ENCODE measurements at places on chromosomes 13 and 19. TPM values are rescaled to one million over a fixed set of nuclear protein-coding genes. Genes with fewer than 3 reads are reported as not detected.

GRCh38 chr13:109126891-109127641 lies 497.7 kb downstream of the MYO16 start:
- DNase-seq: no peak

Gene ADAMTS10
- not detected for total RNA-seq

Gene CGB5
- total RNA-seq: not detected

Gene LRG1
- 0.14 TPM for total RNA-seq

DNA sequence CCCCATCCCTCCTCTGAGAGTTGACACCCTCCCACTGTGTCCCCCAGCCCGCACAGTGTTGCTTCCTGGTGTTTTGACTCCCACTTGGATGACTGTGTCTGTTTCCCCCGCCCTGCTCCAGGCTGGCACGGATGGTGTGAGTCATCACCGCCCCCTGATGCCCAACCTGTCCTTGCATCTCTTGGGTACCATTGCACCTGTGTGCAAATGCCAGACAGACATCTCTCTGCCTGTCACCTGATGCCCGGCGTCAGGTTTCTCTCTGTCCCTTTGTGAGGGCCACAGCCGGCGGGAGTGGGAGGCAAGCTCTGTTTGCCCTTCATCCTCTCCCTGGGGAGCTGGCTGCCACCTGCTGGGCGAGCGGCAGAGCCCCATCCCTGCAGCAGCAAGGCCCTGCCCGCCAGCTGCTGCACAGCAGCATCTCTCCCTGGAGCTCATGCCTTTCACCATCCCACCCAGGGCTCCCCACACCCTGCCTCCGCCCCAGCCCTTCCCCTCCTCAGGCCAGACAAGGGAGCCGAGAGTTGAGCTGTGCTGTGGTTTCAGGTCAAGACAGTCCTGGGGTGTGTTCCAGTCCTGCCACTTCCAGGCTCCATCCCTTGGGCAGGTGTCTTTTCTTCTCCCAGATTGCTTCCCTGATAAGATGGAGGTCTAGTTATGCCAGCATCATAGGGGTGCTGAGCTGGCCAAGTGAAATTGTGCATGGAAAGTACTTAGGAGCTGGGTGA lies 29.7 kb downstream of the NKPD1 start:
- peak; percentile 91 for DNase-seq

DNA sequence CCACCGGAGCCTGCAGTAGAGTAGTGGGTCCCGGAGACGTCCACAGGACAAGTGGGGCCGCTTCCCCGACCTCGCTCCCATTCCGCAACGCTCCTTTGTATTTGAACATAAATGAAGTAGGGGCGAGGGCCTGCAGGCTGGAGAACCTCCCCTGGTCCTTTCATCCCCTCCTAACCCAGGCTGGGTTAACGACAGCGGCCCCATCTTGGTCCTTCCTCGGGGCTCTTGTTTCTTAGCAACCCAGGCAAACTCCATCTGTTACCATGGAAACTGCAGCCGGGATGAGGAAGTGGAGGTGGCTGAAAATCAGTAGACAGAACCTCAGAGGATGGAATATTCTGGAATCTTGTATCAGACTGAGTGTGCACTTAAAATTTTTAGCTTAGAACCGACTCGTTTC lies 132.6 kb upstream of the USP29 start:
- DNase-seq: no peak

DNA sequence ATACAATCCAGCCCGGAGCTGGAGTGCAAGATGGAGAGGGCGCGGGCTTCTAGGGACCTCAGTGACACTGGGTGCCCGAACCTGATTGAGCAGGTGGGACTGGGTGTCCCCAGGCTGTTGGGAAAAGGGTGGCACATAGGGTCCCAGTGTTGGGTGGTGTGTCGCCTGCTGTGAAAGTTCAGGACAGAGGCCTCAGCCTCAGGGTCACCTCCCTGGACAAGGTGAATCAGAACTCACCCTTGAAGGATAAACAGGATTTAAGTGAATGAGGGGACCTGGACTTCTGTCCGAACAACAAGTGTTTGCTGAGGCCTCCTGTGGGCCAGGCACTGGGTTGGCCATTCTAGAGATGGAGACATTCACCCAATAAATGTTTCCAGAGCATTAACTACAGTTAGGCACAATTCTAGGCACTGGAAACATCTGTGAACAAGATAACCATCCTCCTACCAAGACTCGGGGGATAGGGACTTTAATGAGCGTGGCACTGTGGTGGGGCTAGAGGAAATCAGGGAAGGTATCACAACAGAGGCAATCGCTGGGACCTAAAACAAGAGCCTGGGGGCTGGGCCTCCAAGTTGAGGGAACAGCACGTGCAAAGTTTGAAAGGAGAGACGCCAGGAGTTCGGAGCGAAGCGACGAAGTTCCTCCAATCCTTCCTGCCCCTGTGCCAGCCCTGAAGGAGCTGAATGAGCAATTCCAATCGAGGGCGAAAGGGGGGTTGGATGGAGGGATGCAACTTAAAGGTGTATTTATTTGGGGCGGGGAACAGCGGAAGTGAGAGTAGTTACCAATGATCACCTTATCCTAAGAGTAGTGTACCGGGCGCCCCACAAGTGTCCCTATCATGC lies 921 bp upstream of the POLD1 start:
- DNase-seq: no peak

GRCh38 chr13:47133011-47133445 lies 236.2 kb upstream of the HTR2A start:
- no peak for DNase-seq

Gene ZNF234
- 3.0 TPM for total RNA-seq

GRCh38 chr19:294341-294945 lies 3.2 kb upstream of the PLPP2 start:
- DNase-seq: no peak

Gene RGCC
- 69.3 TPM for total RNA-seq

GRCh38 chr13:35855531-35856019 lies 275.6 kb downstream of the DCLK1 start:
- no peak for DNase-seq

- DNase-seq: no peak
These were observed 295.4 kb upstream of the MAB21L1 start for GRCh38 chr13:35771898-35772297.

- DNase-seq: no peak
These were observed 136.2 kb downstream of the TEX29 start for GRCh38 chr13:111456452-111457230.

DNA sequence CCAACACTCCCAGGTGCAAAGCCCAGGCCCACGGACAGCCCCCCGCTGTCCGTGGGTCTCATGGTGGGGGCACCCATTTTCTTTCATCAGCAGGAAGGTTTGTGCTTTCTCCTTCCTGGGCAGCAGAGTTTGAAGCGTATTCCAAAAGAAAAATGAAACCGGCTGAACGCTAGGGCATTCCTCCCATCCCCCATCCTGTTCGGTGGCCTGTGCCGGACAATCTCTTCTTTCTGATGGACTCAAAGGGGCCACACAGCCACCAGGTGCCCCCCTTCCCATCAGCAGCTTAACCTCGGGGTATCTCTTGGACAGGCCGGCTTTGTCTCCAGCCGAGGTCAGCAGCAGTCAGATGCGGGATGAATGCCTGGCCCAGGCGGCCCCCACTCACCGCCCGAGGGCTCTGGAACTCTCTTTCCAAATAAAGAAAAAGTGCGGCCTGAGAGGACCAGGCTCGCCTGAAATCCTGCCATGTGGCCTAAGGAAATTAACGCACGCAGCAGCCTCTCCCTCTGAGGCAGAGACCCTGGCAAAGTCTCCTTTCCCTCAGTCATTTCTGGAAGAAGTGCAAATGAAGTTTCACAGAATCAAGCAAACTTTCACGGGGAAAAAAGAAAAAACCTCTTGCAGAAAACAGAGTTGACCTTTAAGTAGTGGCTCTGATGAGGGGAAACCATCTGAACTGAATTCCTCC lies 67.8 kb downstream of the RASA3 start:
- no peak for DNase-seq

GRCh38 chr19:38833092-38833425 lies 1.5 kb upstream of the ECH1 start:
- peak; percentile 38 for DNase-seq

GRCh38 chr13:97944396-97945029 lies 9.0 kb upstream of the IPO5 start:
- no peak for DNase-seq

Gene MEIOSIN
- total RNA-seq: not detected

GRCh38 chr13:30504081-30504480 lies 38.3 kb upstream of the HMGB1 start:
- DNase-seq: no peak

- DNase-seq: no peak
These were observed 492.0 kb downstream of the FGF9 start for GRCh38 chr13:22162889-22163288.

Gene CACNG8
- total RNA-seq: not detected

GRCh38 chr19:16435238-16435917 lies 36.4 kb downstream of the EPS15L1 start:
- DNase-seq: no peak

Gene CNN1
- total RNA-seq: not detected

- DNase-seq: no peak
These were observed 1.3 kb downstream of the ZNF749 start for GRCh38 chr19:57436417-57436816.

DNA sequence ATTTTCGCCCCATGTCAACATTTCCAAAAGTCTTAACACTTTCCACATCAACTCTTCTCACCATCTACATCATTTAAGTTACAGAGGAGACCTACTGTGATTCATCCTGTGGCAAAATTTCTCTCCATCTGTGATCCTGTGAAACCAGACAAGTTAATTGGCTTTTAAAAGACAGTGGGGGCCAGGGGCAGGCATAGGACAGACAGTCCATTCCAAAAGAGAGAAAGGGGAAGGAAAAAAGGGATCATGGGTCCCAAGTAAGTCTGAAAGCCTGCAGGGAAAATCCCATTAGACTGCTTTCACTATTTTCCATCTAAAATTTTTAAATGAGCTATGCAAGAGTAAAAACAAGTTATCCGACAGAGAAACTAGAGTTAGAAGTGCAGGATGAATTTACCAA lies 121.0 kb downstream of the MRPL57 start:
- DNase-seq: peak; percentile 60

Gene PSG3
- not detected for total RNA-seq

DNA sequence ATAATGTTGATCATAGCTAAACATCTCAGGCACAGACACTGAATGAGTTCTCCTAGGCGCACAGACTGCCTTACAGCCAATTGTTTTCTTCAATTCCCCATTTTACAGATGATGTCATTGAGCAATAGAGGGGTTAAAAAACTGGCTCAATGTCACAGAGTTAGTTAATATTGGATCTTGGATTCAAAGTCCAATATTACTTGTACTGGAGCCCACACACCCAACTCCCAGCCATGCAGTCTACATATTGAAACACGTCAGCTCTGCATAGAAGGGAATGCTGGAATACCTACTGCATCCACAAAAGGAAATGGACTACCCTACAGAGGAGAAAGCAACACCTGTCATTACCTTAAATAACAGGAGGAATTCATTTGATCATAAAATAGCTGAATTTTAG lies 76.1 kb upstream of the SLC15A1 start:
- DNase-seq: no peak

Gene KCNJ14
- 0.69 TPM for total RNA-seq

DNA sequence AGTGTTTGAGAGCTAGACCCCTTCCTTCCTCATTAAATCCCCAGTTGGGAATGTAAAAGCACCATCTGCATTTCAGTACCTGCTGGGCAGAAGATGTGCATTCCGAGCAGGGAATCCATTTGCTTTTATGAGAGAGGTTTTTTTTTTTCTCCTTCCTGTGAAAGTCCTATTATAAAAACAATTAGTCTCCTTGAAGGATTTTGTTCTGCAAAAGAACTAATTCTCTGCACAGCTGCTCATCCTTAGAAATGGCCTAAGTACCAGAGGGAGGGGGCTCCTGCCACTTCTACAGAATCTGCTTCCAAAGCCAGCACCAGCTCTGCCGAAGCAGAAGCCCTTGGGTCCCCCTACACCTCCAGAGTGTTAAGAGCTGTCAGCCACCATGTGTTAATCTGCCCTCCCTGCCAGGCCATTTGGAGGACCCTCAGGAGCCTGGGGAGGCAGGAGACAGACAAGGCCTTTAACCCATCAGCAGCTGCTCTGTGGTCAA lies 36.4 kb upstream of the SERPINE3 start:
- no peak for DNase-seq

Gene ZNF253
- 6.5 TPM for total RNA-seq

Gene ZNF534
- total RNA-seq: not detected

Gene CABP5
- total RNA-seq: not detected

GRCh38 chr13:102400675-102401145 lies 1.1 kb downstream of the FGF14 start:
- no peak for DNase-seq

GRCh38 chr13:73065665-73066340 lies 7.0 kb downstream of the KLF5 start:
- no peak for DNase-seq

DNA sequence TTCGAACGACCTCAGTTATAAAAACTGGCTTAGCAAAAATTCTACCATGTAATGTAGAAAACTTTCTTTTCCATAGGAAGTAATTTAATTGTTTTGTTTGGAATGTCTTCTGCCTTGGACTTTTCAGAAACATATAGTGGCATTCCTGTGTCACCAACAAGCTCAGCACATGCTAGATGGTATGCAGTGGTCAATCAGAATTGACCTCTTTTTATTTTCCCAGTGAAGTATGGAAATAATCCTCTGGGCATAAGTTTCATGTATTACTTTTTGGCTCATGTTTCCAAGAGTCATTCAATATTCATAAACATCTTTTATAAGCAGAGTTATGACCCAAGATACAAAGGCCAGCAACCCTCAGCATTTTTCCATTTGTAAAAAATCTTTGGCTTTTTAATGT lies 33.6 kb downstream of the NALCN start:
- no peak for DNase-seq

DNA sequence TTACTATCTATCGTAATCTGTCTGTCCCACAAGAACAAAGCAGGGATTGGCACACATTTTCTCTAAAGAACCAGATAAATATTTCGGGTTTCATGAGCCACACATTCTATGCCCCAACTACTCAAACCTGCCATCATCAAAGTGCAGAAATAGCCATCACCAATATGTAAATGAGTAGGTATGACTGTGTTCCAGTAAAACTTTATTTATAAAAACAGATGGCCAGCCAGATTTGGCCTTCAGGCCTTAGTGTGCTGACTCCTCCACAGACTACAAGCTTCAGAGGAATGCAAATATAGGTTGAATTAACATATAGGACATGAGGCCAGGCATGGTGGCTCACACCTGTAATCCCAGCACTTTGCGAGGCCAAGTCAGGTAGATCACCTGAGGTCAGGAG lies 8.9 kb upstream of the DNMT1 start:
- no peak for DNase-seq

Gene PGLYRP1
- total RNA-seq: not detected

GRCh38 chr13:73059460-73060250 lies 850 bp downstream of the KLF5 start:
- DNase-seq: peak; percentile 69

Gene TRPM4
- total RNA-seq: not detected

Gene ZNF625
- total RNA-seq: 3.9 TPM

Gene IL17D
- 1.5 TPM for total RNA-seq
